ENCODE measurements at places on chromosomes 2 and 18. TPM values are rescaled to one million over a fixed set of nuclear protein-coding genes. Genes with fewer than 3 reads are reported as not detected.

DNA sequence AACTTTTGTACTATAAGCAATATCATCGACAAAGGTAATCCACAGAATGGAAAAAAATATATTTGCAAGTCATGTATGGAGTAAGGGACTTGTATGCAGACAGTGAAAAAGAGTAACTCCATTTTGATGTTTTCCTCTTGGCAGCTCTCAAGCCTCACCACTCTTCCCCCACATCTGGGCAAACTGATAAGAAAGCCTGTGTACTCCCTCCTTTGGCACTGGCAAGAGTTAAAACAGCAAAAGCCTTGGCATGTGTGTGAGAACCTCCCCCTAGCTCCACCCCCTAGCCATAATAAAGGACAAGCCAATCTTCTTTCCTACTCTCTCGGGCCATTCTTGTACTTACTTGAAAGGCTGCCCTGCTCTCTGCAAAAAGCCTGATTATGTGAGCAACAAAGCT is 335.2 kb downstream of the LRATD1 start:
- DNase-seq, result no peak

DNA sequence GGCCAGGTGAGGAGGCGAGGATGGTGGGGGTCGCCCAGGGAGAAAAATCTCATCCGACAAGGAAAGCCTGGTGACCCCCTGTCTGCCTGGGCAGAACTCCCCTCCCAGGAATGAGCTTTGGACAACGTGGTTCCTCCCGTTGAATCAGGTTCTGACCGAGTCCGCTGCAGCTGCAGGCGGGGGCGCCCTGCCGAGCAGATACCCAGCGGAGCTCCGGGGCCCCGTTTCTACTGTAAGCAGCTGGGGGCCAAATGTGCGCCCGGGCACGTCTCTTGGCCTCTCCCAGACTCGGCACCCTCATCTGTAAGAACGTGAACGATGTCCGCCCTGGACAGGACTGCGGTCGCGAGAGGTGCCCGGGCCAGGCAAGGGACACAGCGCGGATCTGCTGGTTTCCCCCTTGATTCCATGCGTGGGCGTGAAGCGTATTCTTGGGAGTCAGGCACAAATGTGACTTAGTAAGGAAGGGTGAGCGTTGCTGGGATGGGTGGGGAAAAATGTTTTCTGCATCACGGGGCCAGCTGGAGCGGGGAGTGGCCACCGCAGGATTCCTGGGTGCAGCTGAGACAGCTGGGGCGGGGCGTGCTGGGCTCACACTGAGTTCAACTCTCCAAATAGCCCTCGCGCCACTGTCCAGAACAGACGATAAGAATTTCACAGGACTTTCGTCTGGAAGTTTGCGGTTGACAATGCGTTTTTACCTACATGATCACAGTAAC is 20.2 kb upstream of the TUBB6 start:
- peak; percentile 72 for DNase-seq

GRCh38 chr2:232230560-232230959 is 148.0 kb upstream of the ALPP start:
- no peak for DNase-seq

DNA sequence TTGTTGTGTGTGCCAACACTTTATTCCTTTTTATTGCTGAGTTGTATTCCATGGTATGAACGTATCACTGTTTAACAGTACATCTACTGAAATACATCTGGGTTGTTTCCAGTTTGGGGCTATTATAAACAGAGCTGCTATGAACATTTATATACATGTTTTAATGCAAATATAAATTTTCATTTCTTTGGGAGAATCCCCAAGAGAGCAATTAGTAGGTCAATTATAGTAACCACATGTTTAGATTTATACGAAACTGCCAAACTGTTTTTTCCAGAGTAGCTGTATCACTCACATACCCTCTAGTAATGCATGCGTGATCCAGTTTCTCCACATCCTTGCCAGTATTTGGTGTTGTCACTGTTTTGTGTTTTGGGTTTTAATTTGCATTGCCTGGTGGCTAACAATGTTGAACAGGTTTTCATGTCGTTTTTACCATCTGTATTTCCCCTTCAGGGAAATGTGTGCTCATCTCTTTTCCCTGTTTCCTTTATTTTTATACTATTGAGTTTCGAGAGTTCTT is 81.0 kb downstream of the TMEM131 start:
- DNase-seq, result no peak

- DNase-seq, result no peak
Measured at GRCh38 chr2:237280229-237280628, 133.7 kb downstream of the COL6A3 start.

DNA sequence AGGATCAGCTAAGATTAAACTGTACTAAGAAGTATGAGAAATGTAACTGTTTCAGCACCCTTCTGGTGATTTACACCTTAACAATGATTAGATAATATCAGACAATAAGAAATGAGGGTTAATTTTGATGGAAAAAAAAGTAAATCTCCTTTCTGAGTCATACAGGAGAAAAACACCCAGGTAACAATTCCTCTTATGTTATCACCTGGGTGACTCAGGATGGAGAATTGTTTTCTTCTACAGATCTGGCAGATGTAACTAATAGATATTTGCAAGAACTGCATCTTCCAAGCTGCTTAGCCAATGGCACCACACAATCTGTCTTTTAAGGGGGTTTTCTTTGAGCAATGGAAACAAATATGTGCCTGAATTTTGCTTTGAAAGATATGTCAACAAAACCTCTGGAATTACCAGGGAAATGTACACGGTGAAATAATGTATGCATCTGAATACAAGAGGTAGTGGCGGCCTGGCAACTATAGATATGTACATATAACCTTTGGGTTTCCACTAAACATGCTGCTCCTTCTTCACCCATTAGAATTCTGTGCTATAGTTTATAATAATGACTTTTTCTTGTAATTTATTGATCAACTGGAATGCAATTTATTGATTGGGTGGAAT is 407.9 kb downstream of the CPS1 start:
- DNase-seq, result no peak

DNA sequence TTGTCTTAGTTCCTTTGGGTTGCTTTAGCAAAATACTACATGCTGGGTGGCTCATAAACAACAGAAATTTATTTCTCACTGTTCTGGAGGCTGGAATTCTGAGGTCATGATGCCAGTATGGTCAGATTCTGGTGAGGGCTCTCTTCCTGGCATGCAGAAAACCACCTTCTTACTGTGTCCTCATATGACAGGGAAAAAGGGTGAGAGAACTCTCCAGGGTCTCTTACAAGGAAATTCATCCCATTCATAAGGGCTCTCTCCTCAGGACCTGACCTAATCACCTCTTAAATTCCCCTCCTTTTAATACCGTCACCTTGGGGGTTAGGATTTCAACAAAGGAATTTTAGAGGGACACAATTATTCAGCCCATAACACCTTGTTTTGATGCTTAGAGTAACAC is 243.1 kb upstream of the TNP1 start:
- no peak for DNase-seq

- peak; percentile 42 for DNase-seq
Measured at GRCh38 chr2:232444409-232445148, 11.4 kb upstream of the ALPI start.

GRCh38 chr2:182726473-182726872 is 10.4 kb downstream of the DNAJC10 start:
- DNase-seq, result no peak

- no peak for DNase-seq
Measured at GRCh38 chr2:27494284-27494943, 586 bp downstream of the FNDC4 start.

- peak; percentile 4 for DNase-seq
Measured at GRCh38 chr2:121944072-121944831, 188.8 kb downstream of the TSN start.

DNA sequence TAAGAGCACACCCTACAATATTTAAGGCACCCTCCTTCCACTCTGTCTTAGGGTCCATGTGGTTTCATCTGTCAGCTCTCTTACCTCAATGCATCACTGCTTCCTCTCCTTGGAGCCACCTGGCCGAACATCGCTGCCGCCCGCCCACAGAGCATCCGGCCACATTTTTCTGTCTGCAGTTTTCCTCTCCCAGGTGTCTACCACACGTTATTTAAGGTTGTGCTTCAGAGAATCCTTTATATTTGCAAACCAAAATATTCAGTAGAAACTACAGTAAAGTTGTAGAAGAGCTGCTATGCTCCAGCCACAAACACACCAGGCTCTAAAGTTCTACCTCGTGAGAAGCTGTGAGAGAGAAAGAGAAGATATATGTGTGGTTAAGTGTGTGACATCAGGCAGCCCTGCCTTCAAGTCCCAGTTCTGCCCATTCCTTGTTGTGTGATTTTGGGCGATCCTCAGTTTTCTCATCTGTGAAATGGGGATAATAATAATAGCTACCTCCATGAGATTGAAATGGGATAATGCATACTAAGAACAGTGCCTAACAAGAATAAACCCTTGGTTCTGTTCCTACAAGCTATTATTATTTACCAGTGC is 4.9 kb upstream of the STK17B start:
- DNase-seq, result no peak

- DNase-seq, result no peak
Measured at GRCh38 chr18:1296237-1296636, 391.6 kb downstream of the ADCYAP1 start.

GRCh38 chr2:211957799-211958198 is 580.8 kb downstream of the ERBB4 start:
- DNase-seq, result no peak

DNA sequence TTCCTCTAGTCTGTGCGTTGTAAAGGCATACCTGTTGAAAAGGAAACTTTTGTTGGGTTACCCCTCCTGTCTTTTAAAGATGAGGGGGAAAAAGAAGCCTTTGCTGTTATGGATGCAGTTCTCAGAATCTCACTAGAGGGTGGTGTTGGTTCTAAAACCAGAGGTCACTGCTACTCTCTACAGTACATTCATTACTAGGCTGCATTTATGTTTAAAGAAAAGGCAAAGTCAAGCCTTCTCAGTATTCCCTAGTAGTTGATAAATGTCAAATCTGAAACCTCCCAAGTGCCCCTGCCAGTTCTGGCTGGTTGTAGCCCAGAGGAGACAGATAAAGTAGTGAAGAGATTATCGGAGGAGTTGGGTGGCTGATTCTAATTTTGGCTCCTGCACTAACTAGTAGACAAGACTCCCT is 1.4 kb upstream of the PLCL1 start:
- peak; percentile 30 for DNase-seq

Gene SERPINB3
- not detected for total RNA-seq

Gene ITSN2
- total RNA-seq, result 14.7 TPM

Gene PLGLB1
- 0.34 TPM for total RNA-seq

Data from Caki2 (cell line).